ENCODE measurements at places on chromosomes 1 and 21. TPM values are rescaled to one million over a fixed set of nuclear protein-coding genes. Genes with fewer than 3 reads are reported as not detected.

Gene CLCA1
- total RNA-seq: not detected

Gene LCK
- 0.74 TPM for total RNA-seq

Gene NPPA
- total RNA-seq: 98,870 TPM

Gene CYP4Z1
- 0.35 TPM for total RNA-seq

Gene TRIM17
- not detected for total RNA-seq

Gene ARHGEF16
- 1.5 TPM for total RNA-seq

Gene RGS5
- 43.5 TPM for total RNA-seq

Gene ADCY10
- total RNA-seq: 0.35 TPM

All from right atrium auricular region (tissue), 2 donors.